Activated T-cell treated with anti-CD3 and anti-CD28 coated beads for 1 hour (primary cell): ENCODE measurements at places on chromosomes 5 and 9.

GRCh38 chr9:81595887-81596543, 93.3 kb downstream of the TLE1 start:
- DNase-seq: no peak

GRCh38 chr5:102777099-102777498, 22.0 kb downstream of the PAM start:
- no peak for DNase-seq

DNA sequence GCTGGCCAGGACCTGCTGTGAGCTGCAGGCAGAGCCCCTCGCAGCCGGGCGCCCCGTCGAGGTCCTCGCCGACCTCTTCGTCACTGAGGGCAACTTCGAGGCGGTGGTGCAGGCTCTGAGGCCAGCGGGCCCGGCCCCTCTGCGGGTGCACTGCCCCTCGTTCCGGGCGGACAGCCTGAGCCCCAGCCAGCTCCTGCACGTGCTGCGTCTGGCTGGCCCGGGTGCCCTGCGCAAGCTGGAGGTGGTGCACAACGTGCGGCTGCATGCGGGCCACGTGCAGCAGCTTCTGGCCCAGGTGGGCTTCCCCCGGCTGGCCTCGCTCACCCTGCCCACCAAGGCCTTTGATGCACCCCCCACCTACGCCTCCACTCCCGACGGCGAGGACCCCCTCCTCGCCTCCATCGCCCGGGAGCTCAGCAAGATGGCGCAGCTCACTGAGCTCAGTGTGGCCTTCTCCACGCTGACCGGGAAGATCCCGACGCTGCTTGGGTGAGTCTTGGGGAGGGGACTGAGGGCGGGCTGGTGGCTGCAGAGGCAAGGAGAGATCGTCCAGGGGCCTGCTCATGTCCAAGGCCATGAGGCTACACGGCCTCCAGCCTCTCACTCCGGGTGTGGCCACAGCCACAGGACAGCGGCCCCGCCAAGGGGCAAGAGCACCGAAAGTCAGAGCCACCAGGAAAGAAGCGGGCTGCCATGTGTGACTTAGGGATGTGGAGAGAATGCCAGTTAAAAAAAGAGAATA, 825 bp downstream of the LRRC14B start:
- DNase-seq: no peak

- DNase-seq: no peak
Measured at GRCh38 chr9:68496356-68496755, 44.3 kb downstream of the TMEM252 start.

- no peak for DNase-seq
Measured at GRCh38 chr5:112625689-112626438, 111.8 kb upstream of the APC start.

DNA sequence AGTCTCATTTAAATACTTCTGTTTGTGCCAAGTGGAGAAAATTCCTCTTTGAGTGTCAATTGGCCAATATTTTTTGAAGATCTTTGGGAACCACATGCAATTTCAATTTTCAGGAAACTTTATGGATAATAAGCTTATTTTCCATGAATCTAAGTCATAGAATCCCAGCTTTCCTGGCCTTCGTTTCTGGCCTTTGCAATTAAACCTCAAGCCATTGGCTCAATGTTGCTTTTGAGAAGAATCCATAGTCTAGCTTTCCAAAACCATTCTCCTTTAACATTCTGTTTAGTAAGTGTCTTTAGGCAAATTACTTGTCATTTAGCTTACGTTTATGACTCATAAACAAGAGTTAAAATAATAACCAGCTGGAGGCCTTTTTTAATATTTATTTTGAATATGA, 145.0 kb upstream of the FTMT start:
- DNase-seq: no peak

- no peak for DNase-seq
Measured at GRCh38 chr5:112910529-112910928, 11.5 kb downstream of the REEP5 start.

GRCh38 chr9:118449554-118449953, 745.4 kb downstream of the TLR4 start:
- DNase-seq: no peak

DNA sequence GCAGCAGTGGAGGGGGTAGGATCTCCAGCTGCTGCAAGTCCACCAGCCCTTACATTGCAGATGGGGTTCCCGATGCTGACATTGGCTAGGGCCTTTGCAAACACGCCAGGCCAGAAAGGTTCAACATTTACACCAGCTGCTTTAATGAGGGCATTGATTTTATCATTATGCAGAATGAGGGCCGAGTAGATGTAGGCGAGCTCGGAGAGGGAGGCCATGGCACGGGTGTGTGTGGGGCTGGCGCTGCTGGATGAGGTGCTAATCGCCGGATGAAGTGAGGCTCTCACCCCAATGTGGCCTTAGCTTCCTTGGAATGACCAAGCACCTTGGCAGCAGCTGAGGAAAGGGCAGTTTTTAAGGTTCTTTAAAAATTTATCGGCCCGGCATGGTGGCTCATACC, 27.4 kb downstream of the PHAX start:
- no peak for DNase-seq

GRCh38 chr9:118891213-118891612, 478.0 kb downstream of the BRINP1 start:
- DNase-seq: no peak

DNA sequence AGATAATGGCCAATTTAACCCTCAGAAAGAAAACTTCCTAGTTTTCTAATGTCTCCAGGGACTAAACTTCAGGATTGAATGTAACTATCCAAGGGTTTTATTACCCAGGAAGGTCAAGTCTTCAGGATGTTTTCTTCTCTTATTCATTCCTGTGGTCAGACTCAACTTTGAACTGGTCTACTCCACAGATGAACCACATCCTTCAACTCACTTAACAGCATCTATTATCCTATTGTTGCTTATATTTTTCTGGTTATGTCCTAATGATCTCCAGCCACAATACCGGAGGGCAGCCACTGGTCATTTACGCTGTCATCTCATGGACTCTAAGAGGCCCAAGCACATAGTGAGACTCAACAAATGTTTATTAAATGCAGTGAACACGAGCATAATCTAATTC, 47.2 kb upstream of the LIFR start:
- DNase-seq: no peak

DNA sequence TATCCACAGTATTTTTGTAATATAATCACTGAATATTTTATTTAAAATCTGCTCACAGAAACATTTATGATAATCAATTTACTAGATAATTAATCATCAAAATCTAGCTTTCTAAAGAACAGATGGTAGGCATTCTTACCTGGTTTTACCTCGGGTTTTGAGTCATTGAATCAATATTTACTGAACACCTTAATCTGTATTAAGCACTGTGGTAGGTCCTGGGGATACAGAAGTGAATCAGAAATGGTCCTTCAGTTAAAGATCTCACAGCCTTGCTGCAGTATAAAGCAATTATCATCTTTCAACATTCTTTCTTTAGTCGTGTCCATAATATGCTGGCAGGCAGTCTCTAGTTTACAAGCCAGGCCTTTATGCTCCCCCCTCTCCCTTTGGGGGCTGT, 2.0 kb upstream of the MEIKIN start:
- DNase-seq: no peak

DNA sequence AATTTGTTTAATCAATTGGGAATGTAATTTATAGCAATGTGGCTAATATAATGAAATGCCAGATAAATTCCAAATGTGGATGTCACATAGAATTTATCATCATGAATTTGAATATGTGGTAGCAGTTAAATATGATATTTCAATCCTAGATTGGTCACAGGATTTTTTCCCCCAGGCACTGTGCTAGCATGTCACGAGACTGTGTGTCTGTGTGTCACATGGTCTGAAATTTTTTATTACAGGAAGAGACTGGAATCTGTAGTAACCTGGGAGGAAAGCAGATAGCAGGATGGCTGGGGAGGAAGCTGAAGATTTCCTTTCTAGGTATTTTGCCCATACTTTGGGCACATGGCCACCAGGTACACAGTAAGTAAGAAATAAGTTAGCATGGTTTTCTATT, 35.4 kb upstream of the MSH3 start:
- DNase-seq: no peak

GRCh38 chr5:59763541-59763940, 130.0 kb downstream of the PDE4D start:
- DNase-seq: no peak

DNA sequence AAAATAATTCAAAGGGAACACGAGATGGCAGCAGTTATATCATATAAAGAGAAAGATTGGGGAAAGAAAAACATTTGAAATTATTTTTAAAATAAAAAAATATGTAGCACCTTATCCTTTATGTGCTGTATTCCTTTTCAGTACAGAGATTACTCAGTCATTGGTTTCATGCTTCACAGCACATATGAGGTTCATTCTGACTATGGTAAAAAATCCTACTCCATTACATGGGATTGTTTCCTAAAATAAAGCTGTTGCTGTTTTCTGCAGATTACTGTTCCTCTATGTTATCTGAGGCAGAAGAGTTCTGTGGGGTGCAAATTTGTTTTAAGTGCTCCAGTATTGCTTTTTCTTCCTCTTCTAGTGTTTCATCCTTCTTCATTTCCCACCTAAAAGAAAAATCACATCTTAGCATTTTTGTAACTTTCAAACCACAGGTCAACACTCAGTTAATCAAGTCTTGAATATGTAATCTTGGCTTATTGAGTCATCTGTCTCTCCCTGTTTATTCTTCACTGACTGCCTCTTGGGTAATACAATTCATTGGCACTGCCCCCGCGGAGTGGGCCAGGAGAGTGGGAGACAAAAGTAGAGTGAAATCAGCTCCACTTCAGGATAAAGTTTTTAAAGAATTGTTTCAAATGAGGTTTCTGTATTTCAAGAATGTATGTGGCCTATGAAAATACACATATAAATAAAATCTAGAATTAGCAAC, 412.5 kb upstream of the POU5F2 start:
- DNase-seq: no peak

- no peak for DNase-seq
Measured at GRCh38 chr5:109959652-109960051, 269.9 kb downstream of the MAN2A1 start.

DNA sequence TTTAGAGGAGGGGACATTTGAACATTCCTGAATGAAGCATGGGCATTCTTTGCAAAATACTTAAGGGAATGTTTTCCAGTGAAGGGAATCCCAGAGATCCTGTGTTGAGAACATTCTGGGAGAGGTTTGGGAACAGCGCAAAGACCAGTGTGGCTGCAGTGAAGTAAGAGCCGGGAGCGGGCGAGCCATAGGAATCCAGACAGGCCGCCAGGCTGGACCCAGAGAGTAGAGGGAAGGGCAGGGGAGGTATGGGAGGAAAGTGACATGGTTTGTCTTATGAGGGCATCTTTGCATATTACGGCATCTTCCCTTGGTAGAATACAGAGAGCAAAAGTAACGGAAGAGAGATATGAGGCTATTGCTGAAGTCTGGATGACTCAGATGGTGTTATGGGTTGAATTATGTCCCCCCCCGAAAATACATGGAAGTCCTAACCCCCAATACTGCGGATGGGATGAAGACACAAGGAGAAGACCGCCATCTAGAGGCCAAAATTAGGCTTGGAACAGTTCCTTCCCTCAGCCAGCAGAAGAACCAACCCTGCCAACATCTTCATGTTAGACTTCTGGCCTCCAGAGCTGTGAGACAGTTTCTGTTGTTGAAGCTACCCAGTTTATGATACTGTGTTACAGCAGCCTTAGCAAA, 268.2 kb downstream of the MAST4 start:
- DNase-seq: no peak

DNA sequence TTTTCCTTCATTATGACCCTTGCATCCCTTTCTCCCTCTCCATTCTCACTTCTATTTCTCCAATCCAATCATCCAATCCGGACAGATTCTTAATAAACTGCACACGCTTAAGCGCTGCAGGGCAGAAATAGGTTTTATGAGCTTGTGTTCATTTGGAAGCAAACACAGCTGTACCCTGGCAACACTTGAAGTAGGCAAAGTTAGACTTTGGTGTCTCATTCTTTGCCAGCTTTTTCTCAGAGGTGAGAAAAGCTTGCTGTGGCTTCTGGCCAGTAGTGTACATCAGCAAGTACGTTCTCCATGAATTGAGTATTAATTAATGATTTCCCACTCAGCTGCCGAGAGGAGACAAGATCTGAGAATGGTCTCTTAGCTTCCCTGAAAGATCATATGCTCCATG, 88.5 kb downstream of the FBXO4 start:
- DNase-seq: no peak

DNA sequence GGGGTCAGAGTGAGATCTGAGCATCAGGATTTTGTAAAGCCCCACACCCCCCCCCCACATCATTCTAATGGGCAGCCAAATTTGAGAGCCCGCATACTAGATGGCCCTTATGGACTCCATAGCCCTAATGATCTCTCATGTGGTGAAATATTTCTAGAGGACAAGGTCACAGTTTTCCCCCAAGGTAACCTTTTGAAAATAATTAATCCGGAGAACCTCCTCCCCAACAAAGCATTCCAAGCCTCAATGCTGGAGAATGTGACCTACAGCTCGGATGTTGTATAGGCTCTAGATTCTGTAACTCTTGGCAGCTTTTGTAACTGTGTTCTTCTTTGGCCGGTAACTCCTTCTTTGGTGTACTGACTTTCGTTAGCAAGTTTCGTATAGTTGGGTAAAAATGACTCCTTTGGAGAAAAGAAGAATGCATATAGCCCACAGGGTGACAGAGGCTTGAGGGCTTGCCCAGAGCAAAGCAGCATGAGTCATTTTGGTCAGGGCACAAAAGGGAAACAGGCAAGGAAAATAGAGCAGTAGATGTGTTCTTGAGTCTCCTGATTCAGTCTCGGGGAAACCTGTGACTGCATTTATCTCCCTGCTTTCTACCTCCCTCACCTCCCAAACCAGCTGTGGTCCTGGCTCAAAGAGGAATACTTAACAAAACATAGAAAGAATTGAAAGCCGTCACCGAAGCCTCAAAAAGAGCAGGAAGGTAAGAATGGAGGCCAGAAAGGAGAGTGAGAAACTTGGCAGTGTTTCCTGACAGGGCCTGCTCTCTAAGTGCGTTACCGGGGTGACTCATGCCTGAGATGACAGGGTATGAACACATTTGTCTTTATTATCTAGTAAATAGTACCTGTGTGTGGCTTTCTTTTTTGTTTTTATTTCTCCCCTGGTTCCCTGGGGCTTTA, 6.6 kb upstream of the XPA start:
- no peak for DNase-seq

DNA sequence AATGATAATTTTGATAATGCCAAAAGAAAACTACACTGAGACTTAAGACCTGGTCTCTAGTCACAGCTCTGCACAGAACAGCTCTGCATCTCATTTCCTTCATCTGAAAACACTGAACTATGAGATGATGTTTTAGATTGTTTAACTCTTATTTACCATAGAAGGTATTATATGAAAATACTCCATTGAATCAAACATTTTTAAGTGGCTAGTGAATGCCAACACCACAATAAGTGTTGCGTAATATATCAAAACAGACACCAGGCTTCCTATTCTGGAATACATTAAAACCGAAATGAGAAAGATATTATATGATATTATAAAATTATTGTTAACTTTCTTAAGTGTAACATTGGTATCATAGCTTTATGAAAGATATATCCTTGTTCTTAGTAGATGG, 14.6 kb downstream of the CETN3 start:
- no peak for DNase-seq

- no peak for DNase-seq
Measured at GRCh38 chr5:127294829-127295228, 4.2 kb downstream of the MEGF10 start.

GRCh38 chr5:171782332-171782966, 3.2 kb upstream of the SMIM23 start:
- DNase-seq: no peak
